ENCODE measurements at places on chromosomes 1 and 21.

- DNase-seq, result no peak
These were observed 206.9 kb downstream of the MRPL39 start for GRCh38 chr21:25400427-25400826.

GRCh38 chr1:225427235-225428067 lies at the start of gene LBR:
TSS of gene LBR (minus strand) at chr1:225428038. CDS start at chr1:225424075, 3,963 bp downstream.
- peak; percentile 34 for DNase-seq

DNA sequence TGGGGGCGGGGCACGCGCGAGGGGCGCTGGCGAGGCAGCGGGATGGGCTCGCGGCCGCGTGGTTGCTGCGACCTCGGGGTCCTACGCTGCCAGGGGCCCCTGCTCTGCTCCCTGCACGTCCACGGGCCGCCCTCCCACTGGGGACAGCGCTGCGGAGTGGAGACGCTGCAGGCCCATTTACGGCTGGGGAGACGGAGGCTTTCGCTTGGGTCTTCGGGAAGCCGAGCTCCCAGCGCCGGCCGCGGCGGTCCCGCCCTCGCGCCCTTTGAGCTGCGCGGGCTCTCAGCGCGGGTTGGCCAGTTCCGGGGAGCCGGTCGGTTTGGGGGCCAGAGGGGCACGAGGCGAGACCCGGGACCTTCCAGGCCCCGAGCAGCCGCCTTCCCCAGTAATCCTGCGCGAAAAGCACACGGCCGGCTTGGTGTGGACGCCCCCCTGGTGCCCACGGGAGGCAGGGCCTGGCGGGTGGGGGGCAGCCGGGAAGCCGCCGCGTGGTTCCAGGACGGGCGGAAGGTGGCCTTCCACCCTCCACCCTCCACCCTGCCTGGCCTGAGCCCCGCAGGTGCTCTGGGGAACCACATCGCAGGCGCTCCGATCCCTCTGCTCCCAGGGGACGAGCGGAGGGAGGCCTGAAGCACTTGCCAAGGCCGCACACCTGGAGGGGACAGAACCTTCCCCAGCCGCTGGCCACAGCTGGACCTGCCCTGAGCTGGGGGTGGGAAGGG lies 570 bp upstream of the PEX10 start:
- no peak for DNase-seq

- peak; percentile 57 for DNase-seq
These were observed 25.2 kb downstream of the GFI1 start for GRCh38 chr1:92461364-92462097.

- no peak for DNase-seq
These were observed 144.1 kb downstream of the TNR start for GRCh38 chr1:175599212-175599705.

GRCh38 chr21:40200126-40200525 lies 332.9 kb downstream of the PCP4 start:
- no peak for DNase-seq

DNA sequence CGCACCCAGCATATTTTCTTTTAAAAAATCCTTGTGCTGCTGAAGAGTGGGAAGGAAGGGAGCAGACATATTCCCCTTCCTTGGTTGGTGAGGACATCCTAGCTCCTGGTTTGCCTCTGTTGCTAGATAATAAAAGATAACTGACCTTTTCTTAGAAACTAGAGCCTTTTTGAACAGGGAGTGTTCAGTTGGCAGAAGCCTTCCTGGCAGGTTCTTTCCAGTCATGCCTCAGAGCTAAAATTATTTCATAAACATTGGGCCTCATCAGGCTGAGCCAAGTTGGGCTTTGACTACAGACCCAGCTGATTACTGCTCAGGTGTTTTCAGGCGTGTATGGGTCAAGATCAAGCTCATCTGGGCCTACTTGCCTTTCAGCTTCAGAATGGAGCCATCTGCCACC lies 22.7 kb upstream of the SH3BGRL3 start:
- DNase-seq, result no peak

DNA sequence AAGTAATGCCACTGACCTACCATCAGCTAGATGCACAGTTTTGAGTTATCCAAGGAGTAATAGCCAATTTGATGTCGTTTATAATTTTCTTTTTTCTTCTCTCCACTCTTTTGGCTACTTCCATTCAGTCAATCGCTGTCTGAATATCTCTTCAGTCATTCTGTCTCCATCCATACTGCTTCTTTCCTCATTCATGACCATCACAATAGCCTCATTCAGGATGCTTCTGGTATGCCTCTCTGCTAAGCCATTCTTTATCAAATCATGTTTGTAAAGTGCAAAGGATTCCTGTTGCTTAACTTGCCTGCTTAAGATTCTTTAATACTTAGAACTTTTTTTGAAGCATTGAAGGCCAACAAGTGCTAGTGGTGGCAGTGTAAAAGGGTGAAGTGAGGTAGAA lies 20.2 kb downstream of the TYW3 start:
- DNase-seq, result no peak

DNA sequence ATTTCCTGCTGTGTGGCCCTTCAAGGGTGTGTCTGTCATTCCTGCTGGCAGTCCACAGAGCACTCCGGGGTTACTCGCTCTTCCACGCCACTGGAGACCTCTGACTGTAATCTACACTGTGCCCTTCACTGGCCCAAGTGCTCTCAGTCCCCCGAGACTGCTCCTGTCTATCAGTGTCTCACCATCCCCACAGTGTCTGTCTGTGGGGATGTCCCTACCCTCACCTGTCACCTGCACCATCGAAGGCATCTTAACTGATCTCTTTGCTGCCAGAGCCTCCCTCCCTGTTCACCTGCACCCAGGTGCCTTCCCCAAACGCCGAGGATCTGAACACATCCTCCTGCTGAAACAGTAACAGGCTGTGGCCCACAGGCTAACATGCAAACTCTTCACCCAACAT lies 136.7 kb downstream of the MATN1 start:
- DNase-seq, result no peak

DNA sequence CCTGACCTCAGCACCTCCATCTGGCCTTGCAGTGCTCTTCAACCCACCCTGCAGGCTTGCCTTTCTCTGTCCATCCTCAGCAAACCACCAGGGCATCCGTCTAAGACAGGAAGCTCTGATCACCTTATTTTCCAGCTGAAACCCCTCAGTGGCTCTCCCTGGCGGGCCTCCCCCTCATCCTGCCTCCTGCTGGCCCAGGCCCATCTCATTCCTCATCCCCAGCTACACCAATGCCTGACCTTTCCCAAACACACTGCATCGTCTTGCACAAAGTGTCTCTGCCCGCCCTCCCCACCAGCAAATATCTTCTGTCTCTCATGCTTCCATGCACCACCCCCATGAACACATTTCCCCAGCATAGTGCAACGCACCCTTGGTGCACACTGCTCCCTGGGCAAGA lies 205.0 kb downstream of the TOMM20 start:
- no peak for DNase-seq

DNA sequence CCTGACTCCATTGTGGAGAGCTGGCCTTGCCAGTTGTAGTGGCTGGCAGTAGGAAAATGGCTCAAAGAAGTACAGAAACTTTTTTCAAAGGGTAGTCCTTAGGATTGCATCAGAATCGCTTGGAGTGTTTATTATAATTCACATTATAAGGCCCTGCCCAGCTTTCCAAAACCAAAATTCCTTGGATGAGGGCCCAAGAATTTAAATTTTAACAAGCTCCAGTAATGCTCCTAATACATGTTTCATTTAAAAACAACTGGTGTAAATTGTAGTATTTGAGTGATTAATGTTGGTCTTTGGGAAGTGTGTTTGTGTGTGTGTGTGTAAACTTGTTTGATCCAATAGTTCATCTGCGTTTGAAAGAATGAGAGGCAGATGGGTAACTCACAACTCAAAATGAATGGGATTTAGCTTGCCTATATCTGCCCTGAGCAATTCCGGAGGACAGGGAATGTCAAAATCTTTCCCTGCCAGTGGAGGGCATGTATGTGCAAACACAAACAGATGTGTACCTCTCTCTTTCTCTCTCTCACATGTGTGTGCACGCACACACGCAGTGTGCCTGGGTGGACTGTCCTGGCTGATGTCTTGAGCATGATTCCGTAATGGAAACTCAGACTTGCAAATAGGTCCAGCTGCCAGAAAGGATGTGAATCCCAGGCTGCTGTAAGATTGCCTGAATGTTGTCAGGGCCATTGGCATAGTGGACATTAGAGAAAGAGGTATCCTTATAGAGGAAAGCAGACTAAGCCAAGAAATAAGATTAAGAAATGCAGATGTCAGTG lies 293.1 kb downstream of the LMX1A start:
- DNase-seq, result no peak

- DNase-seq, result peak; percentile 56
These were observed 1.0 kb upstream of the S100A6 start for GRCh38 chr1:153536671-153537375.

GRCh38 chr1:21280011-21280471 lies 10.2 kb downstream of the ECE1 start:
- DNase-seq, result peak; percentile 57

DNA sequence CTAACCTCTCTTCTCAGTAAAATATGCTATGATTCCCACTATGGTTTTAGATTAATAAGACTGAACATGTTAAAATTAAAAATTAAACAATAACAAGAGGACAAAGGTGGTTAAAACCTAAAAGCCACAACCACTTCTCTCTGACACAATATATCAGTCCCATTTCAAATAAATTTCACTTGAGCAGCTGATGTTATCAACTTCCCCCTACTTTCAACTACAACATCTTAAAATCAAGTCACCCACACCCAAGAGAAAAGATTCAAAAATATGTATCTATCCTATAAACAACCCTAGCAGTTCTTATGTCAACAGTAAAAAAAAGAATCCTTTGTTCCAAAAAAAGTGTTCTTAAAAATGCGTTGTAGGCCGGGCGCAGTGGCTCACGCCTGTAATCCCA lies 7.5 kb downstream of the PUM1 start:
- no peak for DNase-seq

GRCh38 chr1:115052454-115053083 lies 22.9 kb downstream of the TSHB start:
- DNase-seq, result peak; percentile 66

- DNase-seq, result no peak
These were observed 9.7 kb upstream of the COL6A2 start for GRCh38 chr21:46088189-46088588.

DNA sequence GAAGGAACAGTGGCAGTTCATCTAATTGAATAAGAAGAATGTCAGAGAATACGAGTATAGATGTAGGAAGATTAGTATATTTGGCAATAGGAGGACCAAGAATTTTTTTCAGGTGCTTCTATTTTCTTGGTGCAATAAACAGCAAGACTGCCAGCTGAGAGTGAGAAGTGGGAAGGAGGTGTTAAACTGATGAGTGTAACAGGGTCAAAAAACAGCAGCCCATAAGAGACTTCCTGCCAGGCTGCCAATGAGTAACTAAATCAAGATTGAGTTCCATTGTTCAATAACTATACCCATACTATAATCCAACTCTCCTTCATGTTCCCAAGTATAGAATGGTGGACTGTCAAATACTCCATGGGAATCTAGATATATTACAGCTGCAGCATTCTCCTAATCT lies 28.7 kb downstream of the LYST start:
- no peak for DNase-seq

GRCh38 chr1:61053226-61053711 lies 29.1 kb upstream of the NFIA start:
- DNase-seq, result no peak

DNA sequence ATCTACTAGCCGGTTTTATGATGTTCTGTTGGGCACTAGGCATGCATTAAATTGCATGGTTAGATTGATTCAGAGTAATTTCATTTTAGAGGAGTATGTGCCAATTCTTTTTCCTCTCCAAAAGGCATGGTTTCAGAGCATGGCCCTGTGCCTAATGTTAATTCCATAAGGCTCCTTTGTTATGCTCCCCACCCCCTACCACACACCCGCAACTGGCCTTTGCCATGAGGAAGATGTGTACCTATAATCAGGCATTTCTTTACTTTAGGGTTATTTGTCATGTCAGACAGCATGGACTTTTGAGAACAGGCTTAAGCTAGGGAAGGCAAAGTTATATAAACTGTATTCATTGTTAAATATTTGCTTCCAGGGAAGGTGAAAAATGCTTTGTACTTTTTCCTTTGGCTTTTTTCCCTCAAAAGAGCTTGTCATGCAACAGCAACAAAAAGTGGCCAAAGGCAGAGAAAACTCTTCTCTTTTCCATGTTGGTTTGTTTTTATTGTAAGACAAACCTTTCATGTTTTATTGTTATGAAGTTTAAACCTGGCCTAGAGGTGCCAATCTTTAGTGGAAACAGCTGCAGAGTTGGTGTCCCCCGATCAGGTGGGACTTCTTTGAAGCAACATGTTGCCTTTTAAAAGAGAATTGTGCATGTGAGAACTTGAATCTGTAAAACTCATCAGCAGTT lies 24.3 kb upstream of the NBL1 start:
- DNase-seq, result no peak

GRCh38 chr1:71561206-71561605 lies 480.4 kb upstream of the ZRANB2 start:
- DNase-seq, result no peak

DNA sequence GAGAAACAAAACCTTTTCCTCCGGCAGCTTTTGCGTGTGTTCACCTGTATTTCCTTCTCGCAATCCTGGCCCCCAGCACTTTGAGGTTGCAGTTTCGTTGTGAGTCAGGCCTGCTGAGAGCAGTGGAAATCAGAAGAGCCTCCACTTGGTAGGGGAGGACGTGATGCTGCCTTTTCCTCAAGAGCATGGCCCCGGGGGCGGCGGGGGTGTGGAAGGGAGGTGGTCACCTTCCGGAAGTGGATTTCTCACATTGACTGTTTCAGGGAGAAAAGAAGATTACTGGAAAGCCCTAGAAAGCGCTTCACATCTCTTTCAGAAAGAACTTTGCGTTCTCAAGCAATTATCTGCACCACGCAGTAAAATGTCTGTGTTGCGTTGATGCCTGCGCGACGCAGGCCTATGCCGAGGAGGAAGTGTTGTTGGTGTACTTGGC lies 12.2 kb upstream of the IL10 start:
- no peak for DNase-seq

DNA sequence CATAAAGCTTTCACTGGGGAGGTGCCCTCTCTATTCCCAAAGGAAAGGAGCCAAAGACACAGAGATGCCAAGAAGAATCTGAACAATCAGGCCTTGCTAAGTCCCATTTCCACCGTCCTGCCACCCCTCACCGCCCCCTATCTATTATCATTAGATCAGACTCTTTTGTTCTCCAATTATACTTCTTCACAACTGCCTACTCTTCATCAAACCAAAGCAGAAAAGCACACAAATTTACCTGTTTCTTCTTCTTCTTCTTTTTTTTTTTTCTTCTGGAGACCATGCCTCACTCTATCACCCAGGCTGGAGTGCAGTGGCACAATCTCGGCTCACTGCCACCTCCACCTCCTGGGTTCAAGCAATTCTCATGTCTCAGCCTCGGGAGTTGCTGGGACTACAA lies 43.1 kb upstream of the ARHGEF10L start:
- DNase-seq, result no peak

All from inflammatory macrophage treated with lipopolysaccharide for 4 hours (primary cell).